Activated CD4-positive, alpha-beta memory T cell treated with anti-CD3 and anti-CD28 coated beads, Interleukin-2, amount 10 ng/mL, durations not matched to agents 7 days and 5 days (primary cell): ENCODE measurements at places on chromosomes 4 and X. TPM values are rescaled to one million over a fixed set of nuclear protein-coding genes. Genes with fewer than 3 reads are reported as not detected.

GRCh38 chr4:98659106-98659592, 738 bp upstream of the TSPAN5 start:
- no peak overlapping the region for H3K27ac ChIP-seq
- no peak for DNase-seq
- H3K27me3 ChIP-seq, result no peaks in the 10 kb centered on the region
- H3K4me3 ChIP-seq, result peak overlapping the region; percentile 77
- peaks cover 75% of the 10 kb centered on the region for H3K4me1 ChIP-seq
- H3K36me3 ChIP-seq, result peaks cover 17% of the 10 kb centered on the region

Gene KLHL13
- not detected for total RNA-seq

- H3K4me3 ChIP-seq, result no peak overlapping the region
- no peaks in the 10 kb centered on the region for H3K27me3 ChIP-seq
- H3K4me1 ChIP-seq, result no peaks in the 10 kb centered on the region
- no peak for DNase-seq
Measured at GRCh38 chr4:176708771-176709311, 83.9 kb downstream of the VEGFC start.

Gene SLC7A11
- total RNA-seq, result 7.1 TPM

GRCh38 chr4:3013839-3014350, 50.5 kb downstream of the GRK4 start:
- peaks cover 18% of the 10 kb centered on the region for H3K4me1 ChIP-seq
- H3K4me3 ChIP-seq, result no peak overlapping the region
- no peak overlapping the region for H3K27ac ChIP-seq
- H3K27me3 ChIP-seq, result peaks cover 5% of the 10 kb centered on the region
- no peaks in the 10 kb centered on the region for H3K36me3 ChIP-seq

DNA sequence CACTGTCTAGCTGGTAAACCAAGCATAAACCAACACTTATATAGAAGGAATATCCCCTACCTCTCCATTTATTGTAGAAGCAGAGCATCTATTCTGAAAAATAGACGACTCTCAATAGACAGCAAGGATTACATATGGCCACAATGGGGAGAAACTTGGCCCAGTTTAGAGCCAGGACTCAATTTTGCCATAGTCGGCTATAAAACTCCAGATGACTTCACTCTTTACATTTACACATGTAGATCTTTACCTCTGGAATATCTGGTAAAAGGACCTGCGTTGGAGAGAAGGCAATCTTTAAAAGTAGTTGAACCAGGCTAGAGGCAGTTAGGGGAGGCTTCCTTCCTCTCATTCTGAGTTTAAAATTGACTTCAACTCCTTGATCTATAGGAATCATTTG, 77.3 kb downstream of the HMGB2 start:
- H3K27me3 ChIP-seq, result no peaks in the 10 kb centered on the region
- H3K4me1 ChIP-seq, result no peaks in the 10 kb centered on the region
- no peaks in the 10 kb centered on the region for H3K36me3 ChIP-seq

Gene FRMD7
- not detected for total RNA-seq

DNA sequence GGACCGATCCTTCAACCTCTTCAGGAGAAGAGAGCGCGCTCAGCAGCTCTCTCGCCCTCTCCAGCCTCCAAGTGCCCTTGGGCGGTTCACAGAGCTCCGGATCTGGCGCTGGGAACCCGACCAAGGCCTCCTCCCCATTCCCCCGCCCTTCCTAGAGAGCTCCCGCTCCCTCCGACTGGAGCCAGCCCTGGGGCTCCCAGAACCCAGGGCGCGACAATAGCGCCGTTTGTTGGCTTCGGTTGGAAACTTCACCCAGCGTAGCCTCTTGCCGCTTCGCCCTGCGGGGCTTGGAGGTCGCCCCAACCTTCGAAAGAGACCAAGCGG, 3.1 kb upstream of the SOX3 start:
- H3K27ac ChIP-seq, result no peak overlapping the region
- no peak overlapping the region for H3K4me3 ChIP-seq
- peaks cover 3% of the 10 kb centered on the region for H3K4me1 ChIP-seq
- no peak for DNase-seq
- H3K36me3 ChIP-seq, result peaks cover 2% of the 10 kb centered on the region

Gene ZIC3
- not detected for total RNA-seq

GRCh38 chrX:11791090-11791489, 33.1 kb downstream of the MSL3 start:
- H3K36me3 ChIP-seq, result no peaks in the 10 kb centered on the region
- no peak overlapping the region for H3K4me3 ChIP-seq
- no peak overlapping the region for H3K27ac ChIP-seq

GRCh38 chr4:103074744-103075434, 1.7 kb downstream of the SLC9B2 start:
- no peak for DNase-seq
- H3K4me1 ChIP-seq, result peaks cover 47% of the 10 kb centered on the region
- H3K27ac ChIP-seq, result peak overlapping the region; percentile 92
- H3K27me3 ChIP-seq, result no peaks in the 10 kb centered on the region

Gene UGT2B10
- total RNA-seq, result not detected

- H3K27me3 ChIP-seq, result no peaks in the 10 kb centered on the region
- no peaks in the 10 kb centered on the region for H3K36me3 ChIP-seq
- DNase-seq, result no peak
- H3K27ac ChIP-seq, result no peak overlapping the region
Measured at GRCh38 chrX:21802839-21803238, 36.6 kb upstream of the MBTPS2 start.

Gene IGFBP7
- not detected for total RNA-seq

GRCh38 chrX:148599404-148599803, 99.0 kb downstream of the AFF2 start:
- H3K36me3 ChIP-seq, result no peaks in the 10 kb centered on the region
- DNase-seq, result no peak
- H3K27ac ChIP-seq, result no peak overlapping the region
- H3K4me1 ChIP-seq, result peaks cover 1% of the 10 kb centered on the region

Gene RNF150
- not detected for total RNA-seq

GRCh38 chr4:96524311-96524875, 684.5 kb downstream of the PDHA2 start:
- no peak overlapping the region for H3K4me3 ChIP-seq
- DNase-seq, result no peak
- H3K27ac ChIP-seq, result no peak overlapping the region
- peaks cover under 1% of the 10 kb centered on the region for H3K4me1 ChIP-seq
- H3K27me3 ChIP-seq, result no peaks in the 10 kb centered on the region
- no peaks in the 10 kb centered on the region for H3K36me3 ChIP-seq

GRCh38 chr4:37967736-37968135, 7.5 kb downstream of the PTTG2 start:
- H3K4me1 ChIP-seq, result peaks cover 2% of the 10 kb centered on the region
- H3K36me3 ChIP-seq, result peaks cover 3% of the 10 kb centered on the region
- H3K27me3 ChIP-seq, result no peaks in the 10 kb centered on the region
- no peak overlapping the region for H3K4me3 ChIP-seq
- H3K27ac ChIP-seq, result no peak overlapping the region

Gene PARM1
- total RNA-seq, result not detected

Gene PCSK1N
- 1.4 TPM for total RNA-seq

Gene SMIM43
- total RNA-seq, result not detected

GRCh38 chr4:84336964-84337705, 162.0 kb downstream of the NKX6-1 start:
- no peaks in the 10 kb centered on the region for H3K4me1 ChIP-seq
- no peak for DNase-seq
- no peak overlapping the region for H3K27ac ChIP-seq
- no peak overlapping the region for H3K4me3 ChIP-seq

Gene GRPR
- total RNA-seq, result not detected

Gene IL3RA
- total RNA-seq, result 35.4 TPM

GRCh38 chrX:45187731-45188130, 12.9 kb downstream of the DIPK2B start:
- no peak for DNase-seq
- no peaks in the 10 kb centered on the region for H3K27me3 ChIP-seq
- no peaks in the 10 kb centered on the region for H3K36me3 ChIP-seq
- H3K4me1 ChIP-seq, result peaks cover 13% of the 10 kb centered on the region
- no peak overlapping the region for H3K27ac ChIP-seq

DNA sequence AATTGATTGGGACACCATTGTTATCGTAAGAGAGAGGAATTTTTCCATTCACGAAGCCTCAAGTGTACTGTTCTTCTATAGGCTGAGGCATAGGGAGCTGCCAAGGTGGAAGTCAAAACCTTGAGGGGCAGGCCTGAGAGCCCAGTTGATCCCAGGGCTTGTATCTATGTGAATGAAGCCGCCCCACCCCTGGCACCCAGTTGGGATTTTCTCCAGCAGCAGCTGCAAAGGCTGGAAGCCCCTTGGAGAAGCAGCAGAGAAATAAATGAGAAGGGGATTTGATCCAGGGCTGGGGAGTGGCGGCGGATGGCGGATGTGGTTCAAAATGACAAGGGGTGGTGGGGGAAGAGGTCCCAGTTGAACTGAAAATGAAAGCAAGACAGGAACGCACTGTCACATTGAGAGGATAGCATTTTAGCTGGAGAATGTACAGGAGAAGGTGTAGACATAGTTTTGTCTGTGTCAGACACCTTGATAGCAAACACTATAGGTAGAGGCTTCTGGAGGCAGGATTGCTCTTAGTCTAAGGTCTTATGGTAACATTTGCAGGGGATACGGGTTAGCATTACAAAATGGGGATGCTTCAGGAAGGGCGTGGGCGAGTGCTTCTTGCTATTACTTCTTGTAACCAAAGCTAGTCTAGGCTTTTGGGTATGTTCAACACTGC, 32.6 kb downstream of the DOCK11 start:
- H3K4me3 ChIP-seq, result peak overlapping the region; percentile 89
- H3K4me1 ChIP-seq, result peaks cover 82% of the 10 kb centered on the region
- peaks cover 31% of the 10 kb centered on the region for H3K36me3 ChIP-seq
- DNase-seq, result peak; percentile 69

GRCh38 chr4:109091727-109092409, 210.6 kb downstream of the COL25A1 start:
- peaks cover 17% of the 10 kb centered on the region for H3K27me3 ChIP-seq
- H3K27ac ChIP-seq, result no peak overlapping the region
- H3K36me3 ChIP-seq, result no peaks in the 10 kb centered on the region
- DNase-seq, result no peak

GRCh38 chr4:946103-946450, 13.8 kb downstream of the TMEM175 start:
- DNase-seq, result no peak
- H3K27ac ChIP-seq, result no peak overlapping the region

Gene SMARCA5
- 51.7 TPM for total RNA-seq

DNA sequence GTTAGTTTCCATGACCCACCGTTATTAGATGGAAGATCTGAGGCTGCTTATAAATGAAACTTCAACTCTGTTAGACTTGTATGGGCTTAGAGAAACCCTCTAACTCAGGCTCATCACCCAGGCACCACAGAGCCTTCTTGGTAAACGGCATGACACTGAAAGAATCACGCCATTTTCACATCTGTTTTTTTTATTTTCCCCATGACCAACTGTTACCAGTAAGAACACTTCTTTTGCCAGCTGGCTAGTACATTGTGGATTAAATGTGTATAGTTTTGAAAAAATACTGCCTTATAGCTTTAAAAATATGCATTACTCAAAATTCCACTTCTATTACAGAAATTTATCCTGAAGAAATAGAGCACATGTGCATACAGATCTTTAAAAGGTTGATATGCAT, 48.0 kb upstream of the APELA start:
- H3K27me3 ChIP-seq, result no peaks in the 10 kb centered on the region
- H3K36me3 ChIP-seq, result no peaks in the 10 kb centered on the region
- H3K4me1 ChIP-seq, result no peaks in the 10 kb centered on the region
- no peak for DNase-seq
- no peak overlapping the region for H3K27ac ChIP-seq

- H3K36me3 ChIP-seq, result no peaks in the 10 kb centered on the region
- no peak for DNase-seq
- H3K27me3 ChIP-seq, result no peaks in the 10 kb centered on the region
- H3K27ac ChIP-seq, result no peak overlapping the region
- no peak overlapping the region for H3K4me3 ChIP-seq
Measured at GRCh38 chrX:137062915-137063617, 29.3 kb upstream of the GPR101 start.

- no peaks in the 10 kb centered on the region for H3K27me3 ChIP-seq
- DNase-seq, result peak; percentile 30
- no peak overlapping the region for H3K27ac ChIP-seq
- H3K4me3 ChIP-seq, result no peak overlapping the region
- H3K4me1 ChIP-seq, result peaks cover 20% of the 10 kb centered on the region
- H3K36me3 ChIP-seq, result peaks cover 31% of the 10 kb centered on the region
Measured at GRCh38 chrX:48972220-48973164, 848 bp upstream of the KCND1 start.

- H3K4me1 ChIP-seq, result no peaks in the 10 kb centered on the region
- no peak overlapping the region for H3K4me3 ChIP-seq
- H3K27ac ChIP-seq, result no peak overlapping the region
- no peak for DNase-seq
- H3K27me3 ChIP-seq, result no peaks in the 10 kb centered on the region
Measured at GRCh38 chr4:185837415-185838103, 25.6 kb upstream of the SORBS2 start.

GRCh38 chrX:152869972-152870371, 27.9 kb upstream of the ZNF185 start:
- no peak overlapping the region for H3K27ac ChIP-seq
- H3K4me3 ChIP-seq, result no peak overlapping the region
- DNase-seq, result no peak
- H3K36me3 ChIP-seq, result peaks cover 10% of the 10 kb centered on the region
- no peaks in the 10 kb centered on the region for H3K27me3 ChIP-seq

Gene ATOH1
- total RNA-seq, result not detected
